Neural crest cell (in vitro differentiated cells): ENCODE measurements at places on chromosomes 1 and 21. TPM values are rescaled to one million over a fixed set of nuclear protein-coding genes. Genes with fewer than 3 reads are reported as not detected.

- DNase-seq = peak; percentile 40
Measured at GRCh38 chr1:155322571-155322952, 1.9 kb downstream of the RUSC1 start.

DNA sequence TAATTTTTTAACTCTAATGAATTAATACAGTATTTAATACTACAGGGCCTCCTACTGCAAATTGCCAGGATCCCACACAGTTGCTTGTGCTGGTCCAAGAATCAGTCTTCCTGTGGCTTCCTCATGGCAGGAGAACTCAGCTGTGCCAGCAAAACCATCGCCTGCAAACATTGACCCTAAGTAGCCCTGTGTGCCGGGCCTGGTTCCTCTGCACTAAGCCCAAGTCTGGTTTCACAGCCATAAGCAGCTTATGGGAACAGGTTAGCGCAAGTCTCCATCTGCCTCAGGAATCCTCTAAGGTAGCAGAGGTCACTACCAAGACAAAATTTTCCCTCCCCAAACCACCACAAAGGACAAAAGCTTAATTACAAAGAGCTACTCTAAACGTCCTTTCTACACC is 216.6 kb downstream of the PLA2G4A start:
- no peak for DNase-seq

GRCh38 chr1:30216602-30217001 is 506.8 kb downstream of the MATN1 start:
- no peak for DNase-seq

DNA sequence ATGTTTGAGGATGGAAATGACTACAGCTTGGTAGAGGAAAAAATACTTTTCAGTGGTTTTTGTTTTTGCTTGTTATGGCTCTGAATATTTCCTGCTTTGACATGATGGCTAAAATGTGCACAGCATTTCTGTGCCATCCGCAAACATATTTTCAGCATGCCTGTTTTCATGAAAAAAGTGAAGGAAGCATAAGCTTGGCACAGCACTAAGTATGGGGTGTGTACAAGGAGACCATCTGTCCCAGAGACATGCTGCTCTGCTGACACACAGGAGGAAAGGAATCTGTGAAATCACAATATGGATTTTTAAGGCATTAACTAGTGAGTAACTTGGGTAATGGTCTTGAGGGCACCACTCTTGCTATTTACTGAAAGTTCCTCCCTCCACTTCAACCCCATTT is 595.5 kb downstream of the RWDD3 start:
- no peak for DNase-seq

DNA sequence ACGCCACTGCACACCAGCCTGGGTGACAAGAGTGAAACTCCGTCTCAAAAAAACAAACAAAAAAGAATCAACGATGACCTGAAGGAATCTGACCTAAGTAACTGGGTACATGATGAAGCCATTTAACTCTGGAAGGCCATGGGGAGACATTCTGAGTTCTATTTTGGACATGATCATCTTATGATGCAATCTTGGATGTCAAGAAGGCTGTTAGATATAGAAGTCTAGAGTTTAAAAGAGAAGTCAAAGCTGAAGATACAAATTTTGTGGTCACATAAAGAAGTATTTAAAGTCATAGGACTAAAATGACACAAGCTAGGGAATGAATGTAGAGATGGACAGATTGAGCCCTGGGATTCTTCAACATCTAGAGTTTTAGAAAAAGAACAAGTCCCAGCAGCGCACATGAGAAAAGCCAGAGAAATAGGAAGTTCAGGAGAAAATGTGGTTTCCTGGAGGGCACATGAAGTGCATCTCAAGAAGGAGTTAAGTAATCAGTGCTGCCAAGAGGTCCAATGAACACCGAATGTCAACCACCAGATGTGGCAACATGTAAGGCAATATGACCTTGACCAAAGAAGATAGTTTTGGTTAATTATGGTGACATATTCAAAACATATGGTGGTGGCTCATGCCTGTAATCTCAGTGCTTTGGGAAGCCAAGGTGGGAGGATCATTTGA is 26.8 kb downstream of the ELK4 start:
- no peak for DNase-seq

CYP2J2 gene
- total RNA-seq = 1.3 and 1.6 TPM in 2 replicates

GRCh38 chr1:227788271-227789083 is 27.0 kb upstream of the PRSS38 start:
- DNase-seq = peak; percentile 47

SELENBP1 gene
- total RNA-seq = 35.9 and 36.2 TPM in 2 replicates

DNA sequence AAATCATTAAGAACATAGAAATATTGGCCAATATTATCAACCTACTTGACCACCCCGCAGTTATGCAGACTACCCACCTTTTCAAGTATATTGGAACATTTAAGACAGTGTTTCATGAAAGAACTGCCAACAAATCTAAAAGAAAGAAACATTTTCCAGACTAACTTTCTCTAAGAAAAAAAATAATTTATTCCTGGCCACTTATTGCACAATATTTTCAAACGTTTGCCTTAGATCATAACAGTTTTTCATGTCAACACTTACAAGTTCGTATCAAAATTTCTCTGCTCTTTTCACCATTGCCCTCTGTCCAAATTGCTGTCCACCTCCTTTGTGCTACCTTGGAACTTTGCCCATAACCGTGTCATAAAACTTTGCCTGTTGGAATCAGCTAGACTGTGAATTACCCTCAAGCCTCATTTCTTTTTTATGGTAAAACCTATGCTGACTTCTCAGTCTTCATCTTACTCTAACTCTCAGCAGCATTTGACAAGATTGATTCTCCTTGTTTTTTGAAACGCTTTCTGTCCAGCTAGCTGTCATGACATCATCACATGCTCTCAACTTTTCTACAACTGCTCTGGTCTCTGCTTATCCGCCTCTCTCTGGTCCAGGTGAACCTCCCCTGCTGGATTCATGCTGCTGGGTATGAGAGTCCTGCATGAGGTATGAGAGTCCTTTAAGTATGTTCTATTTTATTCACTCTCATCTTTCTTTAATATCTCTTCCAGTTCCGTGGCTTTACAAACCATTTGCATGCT is 92.8 kb upstream of the CHRM3 start:
- no peak for DNase-seq

BSND gene
- not detected in 2 replicates for total RNA-seq
